ENCODE measurements at places on chromosomes 2 and 18. TPM values are rescaled to one million over a fixed set of nuclear protein-coding genes. Genes with fewer than 3 reads are reported as not detected.

Gene POMC
- 1.8 TPM for total RNA-seq

DNA sequence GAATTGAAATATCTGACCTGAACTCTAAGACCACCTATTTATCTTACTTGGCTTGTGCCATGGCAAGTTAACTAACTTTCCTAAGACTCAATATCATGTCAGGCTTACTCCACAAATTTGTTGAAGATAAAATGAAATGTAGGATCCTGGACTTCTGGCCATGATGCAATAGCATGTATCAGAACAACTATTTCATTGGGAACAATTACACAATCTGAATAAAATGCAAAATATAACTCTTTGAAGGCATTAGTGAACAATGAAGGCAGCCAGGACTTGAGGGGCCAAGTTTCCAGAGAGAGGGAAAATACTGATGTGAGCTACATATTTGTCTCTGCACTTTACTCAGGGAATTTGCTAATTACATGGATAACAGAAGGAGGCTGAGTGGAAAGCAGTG lies 476.5 kb upstream of the ACVR2A start:
- H3K4me1 ChIP-seq: no peaks in the 10 kb centered on the region
- H3K4me3 ChIP-seq: no peak overlapping the region
- no peak for DNase-seq

Gene SIX2
- total RNA-seq: not detected

Gene SCLY
- total RNA-seq: 10.2 TPM

Gene MRPS9
- 48.4 TPM for total RNA-seq
